WTC11 (cell line): ENCODE measurements at places on chromosomes 2 and 18. TPM values are rescaled to one million over a fixed set of nuclear protein-coding genes. Genes with fewer than 3 reads are reported as not detected.

- no peak overlapping the region for H3K4me3 ChIP-seq
- no peak overlapping the region for H3K27ac ChIP-seq
Measured at GRCh38 chr18:63197246-63197869, 122.2 kb downstream of the BCL2 start.

- H3K27me3 ChIP-seq = peaks cover 15% of the 10 kb centered on the region; the same call in 1 of the 2 replicates
- H3K4me3 ChIP-seq = no peak overlapping the region
- no peak for DNase-seq
Measured at GRCh38 chr18:13638719-13639595, 87.4 kb downstream of the FAM210A start.

DNA sequence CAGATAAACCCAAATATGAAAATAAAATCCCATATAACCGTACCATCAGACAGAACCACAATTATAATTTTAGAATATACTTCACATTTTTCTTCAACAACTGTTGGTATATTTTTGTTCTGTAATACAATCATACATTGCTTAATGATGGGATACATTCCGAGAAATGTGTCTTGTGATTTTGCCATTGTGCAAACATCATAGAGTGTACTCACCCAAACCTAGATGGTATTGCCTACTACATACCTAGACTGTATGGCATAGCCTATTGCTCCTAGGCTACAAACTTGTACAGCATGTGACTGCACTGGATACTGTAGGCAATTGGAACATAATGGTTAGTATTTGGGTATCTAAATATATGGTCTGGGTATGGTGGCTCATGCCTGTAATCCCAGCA lies 30.6 kb downstream of the MAPRE3 start:
- H3K36me3 ChIP-seq = no peaks in the 10 kb centered on the region
- DNase-seq = no peak
- H3K4me3 ChIP-seq = no peak overlapping the region

BCL2 gene
- total RNA-seq = 2.2 to 2.6 TPM (median 2.3 TPM) in 3 replicates

- no peak overlapping the region for H3K27ac ChIP-seq
- no peak overlapping the region for H3K4me3 ChIP-seq
- no peaks in the 10 kb centered on the region for H3K27me3 ChIP-seq
- DNase-seq = peak; percentile 36
- peaks cover 50% of the 10 kb centered on the region for H3K4me1 ChIP-seq
Measured at GRCh38 chr2:101725515-101726192, 28.1 kb downstream of the MAP4K4 start.

SCN2A gene
- total RNA-seq = 0.39 to 0.53 TPM (median 0.44 TPM) in 3 replicates

RNPEPL1 gene
- 18.8 to 20.5 TPM (median 19.4 TPM) in 3 replicates for total RNA-seq

DNA sequence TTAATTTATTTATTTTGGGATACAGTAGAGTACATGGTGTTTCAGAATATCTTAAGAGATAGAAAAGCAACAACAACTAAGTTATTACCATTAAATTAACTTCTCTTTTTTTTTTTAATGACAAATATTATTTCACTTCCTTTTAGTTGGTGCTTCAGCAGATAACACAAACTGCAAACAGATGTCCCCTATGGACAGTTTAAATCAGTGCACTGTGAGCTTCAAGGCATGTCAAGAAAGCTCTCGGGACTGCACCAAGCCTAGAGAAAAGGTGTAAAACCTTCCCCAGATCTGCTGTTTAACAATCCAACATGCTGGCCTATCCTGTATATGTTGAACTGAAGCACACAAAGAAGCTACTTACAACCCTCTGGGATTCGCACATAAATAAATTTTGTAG lies 122.7 kb downstream of the TCF4 start:
- no peak for DNase-seq
- H3K36me3 ChIP-seq = no peaks in the 10 kb centered on the region; the same call in 1 of the 2 replicates
- no peaks in the 10 kb centered on the region for H3K27me3 ChIP-seq
- peak overlapping the region; percentile 35; the same call in 1 of the 2 replicates for H3K27ac ChIP-seq
- peaks cover 94% of the 10 kb centered on the region for H3K4me1 ChIP-seq

- H3K4me3 ChIP-seq = no peak overlapping the region
- H3K27me3 ChIP-seq = no peaks in the 10 kb centered on the region
- no peaks in the 10 kb centered on the region for H3K36me3 ChIP-seq
- no peak for DNase-seq
- peaks cover 12% of the 10 kb centered on the region for H3K4me1 ChIP-seq
- no peak overlapping the region for H3K27ac ChIP-seq
Measured at GRCh38 chr2:12819103-12819475, 102.4 kb downstream of the TRIB2 start.

- H3K4me1 ChIP-seq = peaks cover 2% of the 10 kb centered on the region; the same call in 1 of the 2 replicates
- no peak overlapping the region for H3K27ac ChIP-seq
- H3K27me3 ChIP-seq = no peaks in the 10 kb centered on the region
- no peaks in the 10 kb centered on the region for H3K36me3 ChIP-seq
- no peak overlapping the region for H3K4me3 ChIP-seq
Measured at GRCh38 chr18:73597832-73598615, 549.6 kb downstream of the FBXO15 start.

DNA sequence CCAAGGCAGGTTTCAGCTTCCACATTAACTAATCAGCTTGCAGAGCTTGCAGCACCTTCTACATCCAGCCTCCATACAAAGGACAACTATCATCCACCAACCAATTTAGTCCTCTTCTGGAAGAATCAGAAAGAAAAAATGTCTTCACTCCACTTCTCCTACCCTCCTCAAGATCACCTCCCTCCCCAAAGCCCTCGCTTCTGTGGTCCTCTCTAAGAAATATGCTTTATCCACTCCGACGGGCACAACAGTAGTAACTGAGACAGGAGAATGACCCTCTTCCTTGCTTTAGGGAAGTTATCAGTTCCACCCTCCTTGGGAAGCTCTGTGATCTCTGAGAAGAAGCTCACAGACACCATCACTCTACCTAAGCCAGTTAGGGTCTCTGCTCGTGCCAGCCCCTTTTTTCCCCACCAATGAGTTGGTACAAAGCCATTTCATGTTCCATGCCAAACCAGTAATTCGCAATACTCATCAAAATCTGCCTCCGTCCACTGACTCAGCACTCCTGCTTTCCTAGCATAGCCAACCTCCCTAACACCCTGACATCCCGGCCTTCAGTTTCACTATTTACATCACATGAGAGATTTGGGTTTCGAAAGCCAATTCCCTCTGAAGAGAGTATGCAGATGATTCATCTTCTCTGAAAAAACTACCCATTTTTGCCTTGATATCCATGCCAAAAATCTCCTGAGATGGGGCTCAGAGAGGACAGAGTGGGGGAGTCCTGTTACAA lies 114.1 kb upstream of the PKDCC start:
- no peaks in the 10 kb centered on the region; the same call in 1 of the 2 replicates for H3K27me3 ChIP-seq
- H3K4me1 ChIP-seq = peaks cover 49% of the 10 kb centered on the region
- H3K4me3 ChIP-seq = no peak overlapping the region
- H3K27ac ChIP-seq = no peak overlapping the region

GRCh38 chr2:188293601-188294351 lies 2.1 kb downstream of the GULP1 start:
- peak overlapping the region; percentile 94 for H3K27ac ChIP-seq
- H3K4me3 ChIP-seq = peak overlapping the region; percentile 89
- peaks cover 17% of the 10 kb centered on the region for H3K36me3 ChIP-seq
- H3K27me3 ChIP-seq = no peaks in the 10 kb centered on the region

- no peak for DNase-seq
- H3K27ac ChIP-seq = no peak overlapping the region; the same call in 1 of the 2 replicates
- H3K4me3 ChIP-seq = no peak overlapping the region
- H3K27me3 ChIP-seq = no peaks in the 10 kb centered on the region
- peaks cover 65% of the 10 kb centered on the region for H3K4me1 ChIP-seq
Measured at GRCh38 chr2:101722864-101723263, 25.4 kb downstream of the MAP4K4 start.

DNA sequence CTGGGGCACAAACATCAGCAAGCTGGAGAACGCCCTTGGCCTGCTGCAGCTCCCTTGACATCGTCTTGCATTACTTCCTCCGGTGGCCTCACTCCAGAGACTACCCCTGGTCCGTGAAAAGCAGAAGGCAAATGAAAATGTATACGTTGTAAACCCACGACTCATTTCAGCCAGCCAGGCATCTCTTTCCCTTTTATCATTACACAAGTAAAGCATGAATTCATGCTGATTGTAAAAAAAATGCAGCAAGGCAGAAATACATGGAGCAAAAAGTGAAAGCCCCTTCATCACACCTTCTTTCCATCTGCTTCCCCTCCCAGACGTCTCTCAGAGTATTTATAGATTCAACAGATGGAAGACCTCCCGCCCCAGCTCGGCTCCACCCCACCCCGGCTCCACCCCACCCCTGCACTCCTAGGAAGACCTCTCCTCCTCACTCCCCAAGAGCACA lies 41.6 kb upstream of the RALBP1 start:
- no peak for DNase-seq
- no peaks in the 10 kb centered on the region for H3K27me3 ChIP-seq
- H3K27ac ChIP-seq = no peak overlapping the region

LOXL3 gene
- 21.1 to 27.2 TPM (median 23.9 TPM) in 3 replicates for total RNA-seq

DNA sequence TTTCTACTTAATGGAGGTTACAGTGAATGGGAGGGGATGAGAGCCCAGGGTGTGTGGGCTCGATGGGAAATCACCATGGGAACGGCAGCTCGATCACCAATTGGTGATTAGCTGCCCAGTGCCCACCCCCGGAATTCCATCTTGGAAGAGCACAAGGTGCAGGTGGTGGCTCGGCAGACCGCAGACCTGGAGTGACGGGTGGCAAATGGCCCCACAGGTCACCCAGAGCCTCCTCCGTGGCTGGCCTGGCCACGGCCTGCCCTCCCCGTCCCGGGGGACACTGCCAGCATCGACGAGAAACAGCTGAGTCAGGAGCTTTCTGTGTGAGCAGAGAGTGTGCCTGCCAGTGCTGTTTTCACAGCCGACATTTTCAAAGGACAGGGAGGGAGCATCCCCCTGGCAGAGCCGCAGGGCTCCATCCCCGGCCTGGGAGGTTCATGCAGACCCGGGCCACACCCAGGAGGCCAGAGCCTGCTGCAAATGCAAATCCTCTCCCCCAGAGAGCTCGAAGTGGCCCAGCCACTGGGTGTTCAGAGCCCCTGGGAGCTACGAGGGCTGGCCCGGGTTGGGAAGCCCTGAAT lies 176.4 kb upstream of the MYT1L start:
- H3K27ac ChIP-seq = no peak overlapping the region
- no peaks in the 10 kb centered on the region for H3K4me1 ChIP-seq

DNA sequence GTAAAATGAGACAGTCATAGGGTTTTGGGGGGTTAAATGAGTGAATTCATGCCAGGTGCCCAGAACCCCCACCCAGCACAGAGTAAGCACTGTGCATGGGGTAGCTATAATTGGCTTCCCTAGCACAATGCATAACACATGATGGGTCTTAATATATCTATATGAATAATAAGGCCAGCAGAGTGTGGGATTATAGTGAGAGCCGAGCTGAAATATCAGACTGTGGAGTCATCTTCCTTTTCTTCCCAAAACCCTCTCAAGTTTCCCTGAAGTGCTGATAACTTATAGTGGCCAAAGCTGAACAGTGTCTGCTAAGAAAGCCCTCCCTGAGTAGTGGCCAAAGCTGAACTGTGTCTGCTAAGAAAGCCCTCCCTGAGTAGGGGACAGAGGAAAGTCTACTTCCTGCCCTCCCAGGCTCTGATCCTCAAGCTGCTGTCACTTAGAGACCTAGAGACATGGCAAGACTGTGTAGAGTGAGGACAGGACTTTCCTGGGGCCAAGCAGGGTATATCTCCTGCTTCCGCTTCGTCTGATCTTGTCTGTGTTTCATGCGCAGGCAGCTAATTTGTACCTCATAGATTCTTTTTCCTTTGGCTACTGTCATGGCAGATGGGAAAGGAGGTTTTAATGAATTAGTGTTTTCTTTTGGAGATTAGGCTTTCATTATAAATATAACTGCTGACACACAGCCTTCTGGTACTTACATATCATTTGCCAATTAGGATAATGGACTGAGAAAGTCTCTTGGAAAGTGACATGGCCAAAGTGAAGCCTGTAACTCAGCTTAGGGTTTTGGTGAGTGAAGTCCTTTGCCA lies 94.9 kb downstream of the FHOD3 start:
- no peak overlapping the region for H3K27ac ChIP-seq
- H3K27me3 ChIP-seq = peaks cover 4% of the 10 kb centered on the region; the same call in 1 of the 2 replicates
- H3K4me3 ChIP-seq = no peak overlapping the region
- H3K36me3 ChIP-seq = peaks cover 22% of the 10 kb centered on the region
- H3K4me1 ChIP-seq = peaks cover 7% of the 10 kb centered on the region
- DNase-seq = no peak

GRCh38 chr2:236171181-236171679 lies 3.0 kb upstream of the GBX2 start:
- no peaks in the 10 kb centered on the region; the same call in 1 of the 2 replicates for H3K36me3 ChIP-seq
- H3K4me3 ChIP-seq = peak overlapping the region; percentile 71
- DNase-seq = peak; percentile 50
- no peak overlapping the region for H3K27ac ChIP-seq

DNA sequence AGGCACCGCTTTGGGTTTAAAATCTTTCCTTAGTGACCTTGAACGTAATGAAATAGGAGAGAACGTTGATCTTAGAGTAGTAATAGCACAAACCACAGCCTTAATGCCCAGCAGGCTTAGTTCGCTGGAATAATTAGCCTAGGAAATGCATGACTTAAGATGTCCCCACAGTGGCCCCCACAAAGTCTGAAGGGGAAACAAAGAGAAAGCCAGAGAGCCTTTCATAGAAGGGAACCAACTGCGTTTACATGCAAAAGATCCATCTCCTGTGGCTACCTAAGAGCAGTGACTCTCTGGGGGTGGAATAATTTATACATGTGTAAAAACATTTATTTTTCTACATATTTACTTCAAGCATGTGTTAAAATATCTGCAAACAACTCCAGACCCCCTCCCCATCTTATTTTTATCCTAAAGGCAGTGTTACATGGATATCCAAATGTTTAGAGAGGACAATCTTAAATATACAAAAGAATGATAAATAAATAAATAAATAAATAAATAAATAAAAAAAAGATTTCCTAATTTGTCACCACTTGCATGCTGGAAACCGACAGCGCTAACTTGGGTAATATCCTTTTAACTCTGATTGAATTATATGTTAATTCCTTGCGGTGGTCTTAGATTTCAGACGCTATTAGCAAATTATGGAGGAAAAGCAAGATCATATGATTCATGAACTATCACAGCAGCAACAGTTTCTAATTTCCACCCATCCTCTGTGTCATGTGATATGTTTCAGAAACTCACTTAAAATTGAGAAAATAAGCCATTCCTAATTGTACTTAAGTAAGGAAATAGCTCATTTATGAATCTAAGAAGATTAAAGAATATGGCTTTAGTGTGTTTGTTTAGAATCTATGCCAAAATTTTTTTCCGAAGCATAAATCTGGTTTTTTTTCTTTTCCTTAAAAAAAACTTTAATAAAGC lies 23.4 kb upstream of the CYP1B1 start:
- H3K27ac ChIP-seq = peak overlapping the region; percentile 89
- peaks cover 79% of the 10 kb centered on the region for H3K27me3 ChIP-seq

RAB6C gene
- 0.07 to 0.09 TPM (median 0.07 TPM) in 3 replicates for total RNA-seq

DNA sequence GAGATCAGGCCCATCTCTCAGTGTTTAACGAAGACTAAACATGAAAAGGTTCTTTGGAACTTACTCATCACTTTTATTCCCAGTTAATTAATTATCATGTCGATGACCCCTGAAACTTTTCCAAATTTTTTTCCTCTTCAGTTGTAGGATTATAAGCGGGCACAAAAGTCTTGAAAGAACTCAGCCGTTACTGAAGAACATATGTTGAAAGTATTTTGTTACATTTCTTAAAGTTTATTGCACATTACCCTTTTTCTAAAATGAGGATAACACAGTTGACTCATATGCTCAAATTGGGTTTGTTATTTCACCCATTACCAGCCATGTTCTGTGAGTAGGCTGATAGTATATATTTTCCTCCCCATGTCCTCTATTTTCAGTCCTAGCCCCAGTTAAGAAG lies 75.9 kb upstream of the COL3A1 start:
- no peak overlapping the region for H3K27ac ChIP-seq
- DNase-seq = no peak
- H3K4me1 ChIP-seq = no peaks in the 10 kb centered on the region
- H3K36me3 ChIP-seq = no peaks in the 10 kb centered on the region

GRCh38 chr2:71661782-71662181 lies 208.4 kb downstream of the DYSF start:
- DNase-seq = no peak
- peaks cover 4% of the 10 kb centered on the region for H3K27me3 ChIP-seq
- no peak overlapping the region for H3K27ac ChIP-seq

CHRNG gene
- 0.20 TPM in 1 of 3 replicates, not detected in the others for total RNA-seq
